Stimulated activated CD8-positive, alpha-beta memory T cell treated with anti-CD3 and anti-CD28 coated beads, Interleukin-2, amount 100 ng/mL, for 1 hour (primary cell): ENCODE measurements at places on chromosomes 2 and 18.

DNA sequence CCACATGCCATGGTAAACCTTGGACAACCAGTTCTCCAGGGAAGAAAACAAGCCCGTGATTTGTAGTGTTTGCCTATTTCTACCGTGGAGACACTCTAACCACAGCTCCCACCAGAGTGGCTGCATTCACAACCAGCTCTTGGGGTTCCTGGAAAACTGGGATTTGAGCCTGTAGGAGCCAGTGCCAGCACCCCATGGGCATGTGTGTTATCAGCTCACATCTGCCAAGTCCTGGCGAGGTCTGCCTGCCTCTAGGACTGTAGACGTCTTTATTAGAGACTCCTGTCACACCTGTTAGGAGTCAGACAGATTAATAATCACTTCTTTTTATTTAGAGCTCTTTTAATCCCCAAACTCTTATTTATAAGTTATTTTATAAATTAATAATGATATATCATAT lies 41.0 kb downstream of the INPP5D start:
- DNase-seq, result no peak

DNA sequence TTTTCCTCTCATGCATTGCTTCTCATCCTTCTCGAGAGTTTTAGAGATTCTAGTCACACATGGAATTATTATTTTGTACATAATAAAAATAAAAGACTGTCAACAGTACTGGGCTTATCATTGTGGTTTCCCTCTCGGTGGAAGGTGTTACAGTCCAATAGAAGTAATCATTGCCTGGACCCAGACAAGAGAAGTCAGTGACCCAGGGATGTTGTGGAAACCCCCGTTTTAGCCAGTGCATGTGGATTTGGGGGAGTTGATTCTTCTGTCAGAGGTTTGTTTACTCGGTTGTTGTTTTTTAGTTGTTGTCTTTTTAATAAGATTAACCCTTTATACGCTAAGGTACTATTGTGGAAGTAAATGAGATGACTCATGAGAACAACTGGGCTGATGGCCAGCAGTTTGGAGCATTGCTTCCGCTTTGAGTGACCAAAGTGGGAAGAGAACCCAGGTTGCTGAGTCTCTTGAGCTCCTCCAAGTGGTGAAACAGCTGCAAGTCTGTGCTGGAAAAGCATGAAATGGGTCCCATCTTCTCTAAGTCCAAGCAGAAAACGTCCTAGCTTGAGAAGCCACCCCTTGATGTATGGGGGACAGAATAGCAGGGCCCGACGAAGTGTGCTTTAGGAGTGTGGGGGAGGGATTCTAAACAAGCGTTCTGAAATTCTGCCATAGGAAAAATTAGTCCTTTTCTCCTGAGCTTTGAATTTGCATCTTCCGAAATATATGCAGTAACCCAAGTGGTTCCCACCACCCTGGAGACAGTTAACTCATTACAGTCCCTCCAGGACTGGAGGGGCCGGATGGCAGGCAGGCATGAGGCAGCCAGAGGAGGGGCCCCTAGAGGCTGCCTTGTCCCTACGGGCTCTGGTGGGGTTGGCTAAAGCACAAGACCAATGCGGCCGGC lies 61.8 kb upstream of the GPR45 start:
- no peak for DNase-seq

DNA sequence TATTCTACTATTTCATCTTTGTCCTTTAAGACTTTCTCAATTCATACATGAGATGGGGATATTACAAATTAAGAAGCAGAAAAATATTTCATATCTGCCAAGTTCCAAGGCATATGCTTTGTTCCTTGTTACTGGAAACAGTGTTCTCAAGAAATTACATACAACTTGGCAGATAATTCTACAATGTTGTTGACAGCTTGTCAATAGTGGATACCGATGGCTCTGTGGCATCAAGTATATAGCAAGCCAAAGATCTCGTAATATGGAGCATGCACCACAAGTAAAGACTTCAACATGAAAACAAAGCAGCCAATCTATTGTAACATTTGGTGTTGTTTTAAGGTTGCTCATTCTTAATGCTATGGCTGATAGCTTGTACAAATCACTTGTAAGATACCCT lies 598.2 kb upstream of the KLHL29 start:
- no peak for DNase-seq

DNA sequence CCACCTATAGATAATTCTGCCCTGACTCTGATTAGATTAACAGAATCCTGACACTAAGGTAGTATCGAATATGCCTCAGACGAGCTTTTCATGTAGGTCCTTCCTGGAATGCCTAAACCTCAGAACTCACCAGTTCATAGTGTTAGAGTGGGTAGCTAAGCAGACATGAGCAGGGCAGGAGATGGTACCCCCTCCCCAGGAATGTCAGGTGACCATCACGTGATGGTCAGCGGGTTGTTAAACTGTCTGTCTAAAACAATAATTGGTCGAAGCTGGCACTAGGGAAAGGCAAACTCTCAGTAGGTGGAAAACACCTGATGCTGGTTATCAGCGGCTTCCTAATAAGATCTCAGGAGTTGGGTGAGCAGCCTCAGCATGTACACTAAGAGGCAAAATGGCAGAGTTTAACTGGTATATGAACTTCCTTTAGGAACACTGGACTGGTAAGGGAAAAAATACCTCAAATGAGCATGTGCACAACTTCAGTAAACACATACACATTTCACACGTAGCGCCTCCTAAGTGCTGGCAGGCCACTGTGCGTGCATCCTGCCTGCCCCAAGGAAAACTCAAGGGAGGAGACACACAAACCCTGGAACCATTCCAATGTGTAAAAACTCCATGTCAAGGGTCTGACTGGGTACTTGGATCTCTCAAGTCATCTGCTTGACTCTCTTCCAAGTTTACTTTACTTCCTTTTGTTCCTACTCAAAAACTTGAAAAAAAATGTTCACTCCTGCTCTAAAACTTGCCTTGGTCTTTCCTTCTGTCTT lies 339.5 kb downstream of the GULP1 start:
- no peak for DNase-seq

DNA sequence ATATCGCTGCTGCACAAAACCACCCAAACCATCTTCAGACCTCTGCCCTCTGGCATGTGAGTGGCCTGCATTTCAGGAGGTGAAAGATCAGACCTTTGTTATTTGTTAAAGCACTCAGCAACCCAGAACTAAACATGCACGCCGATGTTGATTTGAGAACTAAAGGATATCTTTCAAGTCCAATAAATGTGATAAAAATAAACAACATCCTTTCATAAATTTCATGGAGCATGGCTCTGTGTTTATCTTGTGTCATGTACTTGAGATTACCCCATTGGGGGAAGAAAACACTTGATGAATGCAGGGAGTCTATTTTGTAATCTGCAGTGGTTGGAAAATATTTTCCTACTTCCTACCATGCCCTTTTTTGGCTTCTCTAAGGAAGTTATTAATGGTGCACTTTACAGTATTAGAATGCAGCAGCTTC lies 70.8 kb upstream of the GATA6 start:
- no peak for DNase-seq

DNA sequence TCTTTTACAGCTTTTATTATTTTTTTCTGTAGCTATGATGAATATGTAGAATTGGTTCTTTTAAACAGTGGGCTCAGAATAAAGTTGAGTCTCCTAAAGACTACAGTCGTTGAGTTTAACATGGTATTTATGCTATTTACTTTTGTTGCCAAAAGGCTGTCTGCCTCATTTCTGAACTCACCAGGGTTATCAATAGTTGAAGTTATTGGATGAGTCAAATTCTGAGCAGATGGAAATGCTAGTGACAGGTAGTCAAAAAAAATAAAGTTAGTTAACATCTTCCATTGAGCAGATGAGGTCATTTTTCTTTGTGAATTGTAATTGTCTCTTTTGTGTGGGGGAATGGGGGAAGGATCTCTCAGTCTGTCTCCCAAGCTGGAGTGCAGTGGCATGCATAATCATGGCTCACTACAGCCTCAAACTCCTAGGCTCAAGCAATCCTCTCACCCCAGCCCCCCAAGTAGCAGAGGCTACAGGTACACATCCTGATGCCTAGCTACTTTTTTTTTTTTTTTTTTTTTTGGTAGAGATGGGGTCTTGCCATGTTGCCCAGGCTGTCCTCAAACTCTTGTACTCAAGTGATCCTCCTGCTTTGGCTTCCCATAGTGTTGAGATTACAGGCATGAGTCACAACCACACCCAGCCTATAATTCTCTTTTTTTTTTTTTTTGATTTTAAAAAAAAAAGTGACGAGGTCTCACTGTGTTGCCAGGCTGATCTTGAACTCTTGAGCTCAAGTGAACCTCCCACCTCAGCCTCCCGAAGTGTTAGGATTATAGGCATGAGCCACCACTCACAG lies 8.9 kb downstream of the PAPOLG start:
- DNase-seq, result no peak

DNA sequence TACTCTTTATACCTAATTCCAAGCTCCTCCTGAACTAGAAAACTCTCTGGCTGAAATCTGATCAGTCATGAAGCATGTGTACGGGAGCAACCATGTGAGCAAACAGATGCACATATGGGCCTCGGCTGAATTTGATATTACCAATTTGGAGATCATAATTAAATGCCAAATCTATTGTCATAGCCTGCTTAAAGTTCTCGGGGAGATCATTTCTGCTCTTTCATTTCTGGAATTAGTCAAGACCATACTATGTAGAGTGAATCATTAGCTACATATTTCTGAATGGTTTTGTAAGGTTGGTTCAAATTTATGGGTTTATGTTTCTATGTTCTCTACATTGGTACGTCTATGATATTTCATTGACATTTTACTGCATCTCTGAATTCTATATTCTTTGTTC lies 205.5 kb downstream of the UBE2E3 start:
- DNase-seq, result no peak

DNA sequence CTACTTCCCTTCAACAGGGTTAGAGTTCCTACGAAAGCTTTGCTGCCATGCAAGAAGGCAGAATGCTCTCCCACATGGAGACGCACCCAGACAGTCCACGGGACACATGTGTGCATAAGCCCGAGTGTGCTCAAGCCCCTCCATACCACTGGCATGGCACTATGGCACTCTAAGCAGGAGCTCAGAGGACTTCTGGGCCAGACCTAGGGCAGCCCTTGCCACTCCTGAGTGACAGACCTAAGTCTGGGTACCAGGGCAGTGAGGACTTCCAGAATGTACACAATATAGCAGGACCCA lies 11.4 kb upstream of the ARID5A start:
- no peak for DNase-seq

- DNase-seq, result no peak
Observed at GRCh38 chr2:42812899-42813479, 20.6 kb upstream of the HAAO start.

GRCh38 chr18:5626130-5626880 lies 82.5 kb upstream of the EPB41L3 start:
- DNase-seq, result no peak

- DNase-seq, result no peak
Observed at GRCh38 chr2:161135951-161136593, 24.2 kb upstream of the TANK start.

DNA sequence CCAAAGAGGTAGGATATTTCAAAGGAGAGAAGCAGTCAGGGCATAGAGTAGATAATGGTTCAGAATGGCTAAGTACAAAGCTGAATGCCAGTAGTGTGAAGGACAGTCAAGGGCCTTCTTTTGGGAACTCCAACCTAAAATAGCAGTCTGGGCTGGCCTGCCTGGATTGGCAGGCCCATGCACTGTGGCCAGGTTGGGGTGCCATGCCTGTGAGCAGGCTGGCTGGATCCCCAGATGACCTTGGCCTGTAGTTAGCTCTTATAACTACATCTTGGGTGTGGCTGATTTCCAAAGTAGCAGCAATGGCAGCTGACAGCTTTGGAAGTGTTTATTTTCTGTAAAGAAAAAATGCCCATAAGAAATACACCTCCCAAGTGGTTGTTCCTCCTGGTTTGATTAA lies 51.5 kb upstream of the ITGB6 start:
- no peak for DNase-seq

- DNase-seq, result no peak
Observed at GRCh38 chr2:134792186-134792585, 46.2 kb upstream of the ACMSD start.
